ENCODE measurements at places on chromosomes 2 and 18.

DNA sequence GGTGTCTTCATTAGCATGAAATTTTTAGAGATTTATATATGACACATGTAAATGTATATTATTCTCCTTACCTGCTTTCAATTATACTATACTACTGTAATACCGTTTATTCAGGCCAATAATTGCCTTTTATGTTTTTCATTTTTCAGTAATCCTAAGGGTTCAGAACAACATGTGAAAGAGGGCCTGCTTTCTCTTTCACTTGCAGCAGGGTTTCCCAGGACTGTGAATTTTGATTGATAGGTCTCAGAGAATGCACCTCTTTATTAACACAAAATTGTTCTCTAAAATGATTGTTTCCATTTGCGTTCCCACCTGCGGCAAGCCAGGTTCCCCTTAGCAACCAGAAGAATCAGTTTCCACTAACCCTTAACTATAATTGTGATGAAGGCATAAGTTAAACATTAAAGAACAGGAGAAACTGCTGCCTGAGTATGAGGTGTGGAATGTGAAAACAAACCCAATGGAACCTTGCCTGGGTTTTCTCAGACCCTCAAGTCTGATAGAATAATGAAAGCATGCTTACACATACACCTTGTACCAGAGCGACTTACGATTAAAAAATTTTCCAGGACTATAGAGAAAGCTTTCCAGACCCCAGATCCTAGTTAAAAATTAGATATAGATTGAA lies 1591.2 kb upstream of the LRRTM1 start:
- DNase-seq = no peak

DNA sequence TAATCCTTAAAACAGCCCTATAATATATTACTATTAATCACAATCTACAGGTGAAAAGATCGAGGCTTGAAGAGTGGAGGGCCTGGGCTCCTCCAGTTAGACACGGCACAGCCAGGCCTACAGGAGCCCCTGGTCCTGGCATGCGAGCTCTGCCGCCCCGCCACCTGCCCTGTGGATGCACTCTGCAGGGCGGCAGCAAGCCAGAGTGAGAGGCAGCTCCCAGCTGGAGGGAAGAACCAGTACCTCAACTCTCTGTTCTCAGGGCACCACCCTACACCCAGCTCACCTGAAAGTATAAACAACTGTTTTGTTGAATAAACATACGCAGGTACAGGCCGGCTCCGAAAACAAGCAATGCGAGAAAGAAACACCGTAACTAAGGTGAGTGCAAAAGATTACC lies 34.6 kb downstream of the EIPR1 start:
- no peak for DNase-seq

DNA sequence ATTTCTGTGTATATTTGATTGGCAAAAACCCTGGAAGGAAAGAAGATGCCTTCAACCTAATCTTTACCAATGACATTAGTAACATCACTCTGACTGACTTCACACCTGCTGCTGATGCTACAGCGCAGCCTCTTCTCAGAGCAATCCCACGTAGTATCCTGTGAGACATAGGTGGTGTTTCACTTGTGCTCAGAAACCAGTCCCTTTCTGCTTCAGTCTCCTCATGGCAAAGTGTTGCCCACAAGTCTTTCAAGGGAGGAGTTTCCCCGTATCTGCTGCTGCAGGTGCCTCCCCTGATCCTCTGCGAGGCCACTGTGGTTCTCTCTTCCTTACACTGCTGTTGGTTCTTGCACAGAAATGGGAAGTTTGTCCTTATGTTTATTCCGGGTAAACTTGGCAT lies 433.2 kb upstream of the TNP1 start:
- DNase-seq = no peak

- DNase-seq = no peak
Observed at GRCh38 chr2:132615329-132616085, 54.5 kb downstream of the LYPD1 start.

- no peak for DNase-seq
Observed at GRCh38 chr2:101328474-101329007, 20.0 kb upstream of the RNF149 start.

DNA sequence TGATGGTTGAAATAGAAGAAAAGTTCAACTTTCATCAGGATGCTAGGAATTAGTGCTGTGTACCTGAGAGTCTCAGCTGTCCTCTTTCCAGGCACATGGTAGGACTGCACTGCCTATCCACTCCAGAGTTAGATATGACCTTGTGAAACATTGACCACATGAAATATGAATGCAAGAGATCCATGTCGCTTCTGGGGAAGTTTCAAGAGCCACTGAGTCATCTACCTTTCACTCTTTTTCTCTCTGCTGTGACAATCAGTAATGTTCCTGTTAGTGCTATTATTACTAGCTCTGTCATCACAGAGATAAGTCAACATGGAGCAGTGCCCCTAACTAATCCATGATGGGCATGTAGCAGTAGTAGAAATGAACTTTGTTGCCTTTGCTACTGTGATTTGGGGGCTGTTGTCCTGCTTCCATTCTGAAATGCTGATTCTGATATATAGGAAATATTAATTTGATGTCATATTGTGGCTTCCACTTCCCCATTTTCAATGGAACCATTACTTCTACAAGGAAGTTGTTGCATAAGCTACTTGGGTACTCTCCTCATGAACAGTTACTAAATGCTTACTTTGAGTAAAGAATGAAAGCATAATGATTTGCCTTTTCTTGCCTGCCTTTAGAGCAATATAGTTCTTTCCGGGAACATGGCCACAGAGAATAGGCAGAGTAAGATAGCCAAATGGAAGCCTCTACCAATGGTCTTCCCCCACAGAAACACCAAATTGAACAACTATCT lies 192.8 kb upstream of the ZNF521 start:
- no peak for DNase-seq

DNA sequence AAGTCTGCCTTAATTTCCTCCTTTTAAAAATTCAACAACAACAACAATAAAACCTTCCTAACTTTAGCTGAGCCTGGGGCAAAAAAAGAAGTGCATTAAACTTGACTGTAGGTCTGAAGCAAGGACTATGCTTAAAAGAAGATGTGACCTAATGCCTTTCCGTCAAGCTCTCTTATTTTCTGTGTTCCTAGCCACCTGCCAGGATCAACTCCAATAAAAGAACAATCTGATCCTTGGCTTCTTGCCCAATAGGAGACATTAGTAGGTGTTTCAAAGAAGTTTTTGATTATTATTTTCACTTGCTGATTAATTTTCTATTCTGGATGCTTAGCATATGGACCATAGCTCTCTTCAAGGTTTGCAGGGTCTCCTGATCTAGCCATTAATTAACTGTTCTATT lies 237.5 kb downstream of the STK39 start:
- DNase-seq = no peak

DNA sequence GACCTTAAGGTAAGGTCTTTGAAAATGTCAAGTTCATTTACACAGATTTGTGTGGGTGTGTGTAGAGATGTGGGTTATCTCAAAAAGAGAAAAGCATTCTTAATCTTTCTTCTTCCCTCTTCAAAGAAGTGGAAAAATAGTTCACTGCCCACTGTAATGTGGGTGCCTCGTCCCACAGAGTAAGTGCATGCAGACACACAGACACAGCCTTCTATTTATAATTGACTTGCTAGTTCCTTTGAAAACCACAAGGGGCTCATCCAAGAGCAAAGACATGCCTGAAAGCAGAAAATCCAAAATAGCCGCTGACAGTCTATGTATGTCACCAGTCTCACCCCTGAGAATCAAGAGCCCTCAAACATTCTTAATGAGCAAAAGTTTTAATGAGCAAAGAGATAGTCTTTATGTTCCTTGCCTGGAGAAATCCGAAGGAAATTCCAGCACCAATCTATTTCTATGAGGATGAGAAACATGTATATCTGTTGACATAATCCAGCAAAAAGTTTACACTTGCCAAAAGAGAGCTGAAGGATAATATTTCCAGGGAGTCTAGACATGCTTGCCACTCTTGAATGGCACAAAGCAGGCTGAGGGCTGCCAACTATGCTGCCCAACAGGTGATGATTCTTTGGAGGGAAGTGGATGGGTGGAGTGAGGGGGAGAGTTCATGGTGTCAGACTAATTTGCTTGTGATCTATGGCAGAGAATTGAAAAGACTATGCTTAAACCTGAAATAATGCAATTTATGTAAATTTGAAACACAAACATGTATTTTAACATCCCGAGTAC lies 93.9 kb downstream of the ACVR1 start:
- no peak for DNase-seq

GRCh38 chr2:73131807-73132206 lies 19.1 kb upstream of the RAB11FIP5 start:
- no peak for DNase-seq

GRCh38 chr2:96768083-96768561 lies 7.4 kb downstream of the CNNM4 start:
- no peak for DNase-seq

DNA sequence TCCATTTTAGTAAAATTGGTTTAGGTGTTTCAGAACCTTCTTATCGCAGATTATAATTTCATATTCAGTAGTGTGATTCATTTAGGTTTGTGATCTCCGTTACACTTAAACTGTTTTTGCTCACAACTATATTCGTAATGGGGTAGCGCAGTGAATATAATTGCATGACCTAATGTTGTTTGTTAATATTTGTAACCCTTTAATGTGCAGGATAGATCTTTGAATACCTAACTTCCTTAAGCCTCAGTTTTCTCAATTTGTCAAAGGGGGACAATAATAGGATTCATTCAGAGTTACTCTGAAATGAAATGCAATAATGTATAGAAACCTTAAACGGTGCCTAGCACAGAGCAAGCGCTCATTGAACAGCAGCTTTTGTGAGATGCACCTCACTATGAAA lies 558 bp upstream of the ZDBF2 start:
- no peak for DNase-seq

- no peak for DNase-seq
Observed at GRCh38 chr2:160570376-160570775, 76.8 kb upstream of the RBMS1 start.

- DNase-seq = no peak
Observed at GRCh38 chr2:41709702-41710599, 337.9 kb upstream of the PKDCC start.

DNA sequence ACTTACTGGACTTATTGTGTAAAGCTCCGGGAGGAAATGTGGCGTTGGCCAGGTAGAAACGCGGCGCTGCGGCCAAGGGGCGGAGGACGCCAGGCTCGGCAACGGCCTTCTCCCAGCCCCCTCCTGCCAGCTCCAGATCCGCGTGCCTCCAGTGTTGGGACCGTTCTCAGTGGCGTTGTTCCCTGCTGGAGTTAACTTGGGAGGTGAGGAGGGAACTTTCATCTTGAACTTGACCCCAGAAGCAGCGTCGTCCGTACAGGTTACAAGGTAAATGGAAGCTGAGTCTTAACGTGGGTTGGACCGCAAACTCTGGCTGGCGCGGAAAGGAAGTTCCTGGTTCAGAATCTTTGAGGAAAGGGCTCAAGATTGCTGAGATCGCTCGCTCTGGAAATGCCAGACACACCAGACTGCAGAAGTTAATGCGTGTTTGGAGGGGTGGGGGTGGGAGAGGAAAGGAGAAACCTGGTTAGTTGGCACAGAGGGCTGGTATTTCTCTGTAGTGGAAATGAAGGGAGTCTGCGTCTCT lies 1.3 kb downstream of the TANC1 start:
- DNase-seq = no peak

GRCh38 chr2:202831242-202832220 lies 40.0 kb downstream of the ICA1L start:
- DNase-seq = no peak
